Keratinocyte (primary cell): ENCODE measurements at places on chromosomes 7 and 10.

DNA sequence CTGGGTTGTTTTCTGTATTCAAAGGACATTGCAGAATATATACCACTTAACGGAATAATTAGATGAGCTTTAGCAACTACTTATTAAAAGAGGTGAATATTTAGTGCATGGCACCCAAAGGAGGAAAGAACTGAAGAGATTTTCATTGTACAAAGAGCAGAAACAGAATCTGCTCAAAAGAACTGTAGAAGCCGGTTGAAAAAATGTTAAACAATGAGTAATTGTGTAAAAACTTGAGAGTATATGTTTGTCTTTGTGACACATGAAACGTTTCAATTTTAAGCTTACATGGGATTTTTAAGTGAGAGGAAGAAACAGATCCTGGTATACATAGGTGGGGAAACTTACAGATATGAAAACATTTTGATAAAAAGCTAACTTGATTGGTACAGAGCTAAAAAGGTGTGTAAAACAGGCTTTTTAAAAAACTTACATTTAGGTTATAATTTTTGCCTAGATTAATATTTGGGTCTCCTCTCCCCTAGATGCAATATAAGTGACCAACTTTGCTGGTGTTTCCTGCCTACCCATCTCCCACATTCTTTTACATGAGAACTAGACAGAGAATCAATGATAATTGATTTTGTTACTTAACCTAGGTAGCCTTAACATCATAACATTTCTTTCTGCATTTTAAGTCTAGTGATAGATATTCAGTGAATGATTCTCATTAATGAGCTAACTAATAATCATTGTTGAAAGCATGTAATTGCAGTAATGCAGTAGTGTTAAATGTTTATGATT lies 6.8 kb downstream of the ARL5B start:
- H3K27me3 ChIP-seq, result no peaks in the 10 kb centered on the region
- DNase-seq, result no peak
- no peak overlapping the region for H3K4me3 ChIP-seq
- peak overlapping the region; percentile 59 for H3K27ac ChIP-seq

- no peak overlapping the region for H3K4me3 ChIP-seq
- DNase-seq, result no peak
- no peaks in the 10 kb centered on the region for H3K27me3 ChIP-seq
- no peak overlapping the region for H3K27ac ChIP-seq
Observed at GRCh38 chr7:42093349-42093905, 143.6 kb downstream of the GLI3 start.

DNA sequence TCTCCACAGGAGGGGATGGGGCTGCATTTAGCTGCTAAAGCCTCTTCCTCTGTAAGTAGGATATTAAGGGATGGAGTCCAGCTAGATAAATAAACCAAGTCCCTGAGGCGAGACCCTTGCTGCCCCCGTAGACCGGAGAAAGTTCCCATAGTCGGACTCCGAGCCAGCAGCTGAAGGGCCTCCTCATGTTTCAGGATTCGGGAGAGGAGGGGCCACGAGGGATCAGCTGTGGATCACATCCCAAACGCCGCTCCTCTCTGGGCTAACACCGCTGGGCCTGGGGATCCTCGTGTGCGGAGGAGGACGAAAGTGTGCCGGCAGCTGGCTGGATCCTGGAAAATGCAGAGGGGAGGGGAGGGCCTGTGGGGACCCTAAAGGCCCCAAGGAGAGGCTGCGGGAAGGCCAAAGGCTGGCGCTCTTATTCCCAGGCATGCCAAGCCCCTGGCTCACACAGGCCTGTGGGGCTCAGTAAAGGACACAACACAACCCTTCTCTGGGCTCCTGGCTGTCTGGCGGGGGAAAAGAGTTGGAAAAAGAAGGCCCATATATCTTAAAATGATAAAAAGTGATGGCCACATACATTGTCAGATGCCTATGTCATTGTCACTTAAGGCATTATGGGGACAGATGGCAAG lies 82.5 kb upstream of the TMEM72 start:
- H3K27ac ChIP-seq, result no peak overlapping the region
- no peak overlapping the region for H3K4me3 ChIP-seq
- no peaks in the 10 kb centered on the region for H3K36me3 ChIP-seq
- no peak for DNase-seq
- no peaks in the 10 kb centered on the region for H3K4me1 ChIP-seq

DNA sequence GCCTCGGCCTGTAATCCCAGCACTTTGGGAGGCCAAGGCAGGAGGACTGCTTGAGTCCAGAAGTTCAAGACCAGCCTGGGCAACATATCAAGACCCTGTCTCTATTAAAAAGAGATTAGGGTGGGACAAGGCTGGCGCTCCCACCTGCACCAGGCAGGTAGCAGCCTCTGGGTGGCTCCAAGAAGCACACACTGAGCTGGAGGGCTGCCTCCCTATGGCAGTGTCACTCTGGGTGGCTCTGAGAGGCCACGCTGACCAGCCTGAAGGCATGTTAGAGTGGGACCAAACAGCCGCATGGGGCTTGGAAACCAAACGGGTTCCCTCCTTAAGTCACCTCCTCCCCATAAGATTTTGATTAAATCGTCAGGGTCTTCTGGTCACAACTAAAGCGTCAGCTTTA lies 19.8 kb upstream of the COL26A1 start:
- H3K4me1 ChIP-seq, result no peaks in the 10 kb centered on the region
- H3K27ac ChIP-seq, result no peak overlapping the region
- H3K36me3 ChIP-seq, result no peaks in the 10 kb centered on the region
- DNase-seq, result no peak
- H3K4me3 ChIP-seq, result no peak overlapping the region
- no peaks in the 10 kb centered on the region for H3K27me3 ChIP-seq

DNA sequence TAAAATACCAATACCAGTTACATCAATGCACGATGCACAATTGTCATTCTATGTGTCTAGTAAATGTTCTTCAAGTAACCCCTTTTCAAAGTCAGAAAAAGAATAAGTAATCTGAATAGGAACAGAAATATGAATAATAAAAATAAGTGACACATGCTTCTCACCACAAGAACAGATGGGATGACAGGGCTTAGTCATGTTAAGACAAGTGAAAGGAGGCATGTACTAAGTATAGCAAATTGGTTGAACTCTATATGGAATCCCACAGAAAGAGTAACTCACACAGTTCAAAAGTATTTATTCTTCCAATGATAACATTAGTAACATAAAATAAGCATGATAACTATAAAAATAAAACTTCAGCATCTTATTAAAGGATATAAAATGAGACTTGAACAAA lies 100.9 kb upstream of the TAS2R16 start:
- H3K4me3 ChIP-seq, result no peak overlapping the region
- no peaks in the 10 kb centered on the region for H3K27me3 ChIP-seq
- H3K27ac ChIP-seq, result no peak overlapping the region
- no peaks in the 10 kb centered on the region for H3K36me3 ChIP-seq
- no peak for DNase-seq
- H3K4me1 ChIP-seq, result no peaks in the 10 kb centered on the region

GRCh38 chr7:49322476-49322875 lies 398.1 kb downstream of the CDC14C start:
- no peak overlapping the region for H3K4me3 ChIP-seq
- no peaks in the 10 kb centered on the region for H3K27me3 ChIP-seq
- H3K4me1 ChIP-seq, result no peaks in the 10 kb centered on the region
- no peak for DNase-seq
- H3K27ac ChIP-seq, result no peak overlapping the region
- H3K36me3 ChIP-seq, result no peaks in the 10 kb centered on the region

- no peaks in the 10 kb centered on the region for H3K36me3 ChIP-seq
- no peaks in the 10 kb centered on the region for H3K4me1 ChIP-seq
- H3K27me3 ChIP-seq, result peaks cover 31% of the 10 kb centered on the region
- H3K27ac ChIP-seq, result no peak overlapping the region
Observed at GRCh38 chr10:132497063-132497680, 40.4 kb upstream of the INPP5A start.

DNA sequence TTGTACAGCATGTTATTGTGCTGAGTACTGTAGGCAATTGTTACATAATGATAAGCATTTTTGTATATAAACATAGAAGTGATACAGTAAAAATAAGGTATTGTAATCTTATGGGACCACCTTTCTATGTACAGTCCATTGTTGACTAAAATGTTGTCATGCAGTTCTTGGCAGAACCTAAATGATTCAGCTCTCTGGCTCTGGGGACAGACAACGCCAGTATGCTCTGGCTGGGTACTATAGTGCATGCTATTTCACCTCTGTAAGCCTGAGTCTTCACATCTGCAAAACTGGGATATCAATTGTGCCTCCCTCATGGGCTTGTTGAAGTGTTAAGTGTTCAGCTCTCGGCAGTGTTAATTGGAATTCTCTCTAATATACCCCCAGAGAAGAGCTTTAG lies 674.3 kb downstream of the INHBA start:
- no peak for DNase-seq
- H3K4me3 ChIP-seq, result no peak overlapping the region
- peaks cover 33% of the 10 kb centered on the region for H3K4me1 ChIP-seq
- H3K27ac ChIP-seq, result peak overlapping the region; percentile 80
- no peaks in the 10 kb centered on the region for H3K36me3 ChIP-seq

GRCh38 chr10:103829838-103830465 lies 25.4 kb downstream of the SH3PXD2A start:
- H3K27ac ChIP-seq, result no peak overlapping the region
- no peak for DNase-seq
- H3K4me1 ChIP-seq, result peaks cover 63% of the 10 kb centered on the region

GRCh38 chr10:49700997-49701396 lies 21.5 kb downstream of the C10orf53 start:
- H3K27ac ChIP-seq, result no peak overlapping the region
- H3K4me1 ChIP-seq, result no peaks in the 10 kb centered on the region
- H3K36me3 ChIP-seq, result no peaks in the 10 kb centered on the region
- DNase-seq, result no peak
- peaks cover 19% of the 10 kb centered on the region for H3K27me3 ChIP-seq

GRCh38 chr7:92427193-92427592 lies 20.1 kb upstream of the GATAD1 start:
- no peaks in the 10 kb centered on the region for H3K27me3 ChIP-seq
- H3K27ac ChIP-seq, result no peak overlapping the region
- no peaks in the 10 kb centered on the region for H3K36me3 ChIP-seq
- peaks cover 3% of the 10 kb centered on the region for H3K4me1 ChIP-seq
- H3K4me3 ChIP-seq, result no peak overlapping the region

- H3K27me3 ChIP-seq, result no peaks in the 10 kb centered on the region
- H3K4me3 ChIP-seq, result no peak overlapping the region
- no peak for DNase-seq
Observed at GRCh38 chr10:131732631-131733127, 168.1 kb upstream of the PPP2R2D start.

- no peaks in the 10 kb centered on the region for H3K4me1 ChIP-seq
- no peaks in the 10 kb centered on the region for H3K27me3 ChIP-seq
- no peak for DNase-seq
- H3K27ac ChIP-seq, result no peak overlapping the region
- H3K36me3 ChIP-seq, result no peaks in the 10 kb centered on the region
Observed at GRCh38 chr7:26284995-26285632, 6.5 kb upstream of the SNX10 start.

GRCh38 chr7:40808378-40808942 lies 673.7 kb downstream of the SUGCT start:
- H3K4me1 ChIP-seq, result no peaks in the 10 kb centered on the region
- no peak for DNase-seq
- no peaks in the 10 kb centered on the region for H3K27me3 ChIP-seq
- no peak overlapping the region for H3K27ac ChIP-seq
- no peak overlapping the region for H3K4me3 ChIP-seq
- no peaks in the 10 kb centered on the region for H3K36me3 ChIP-seq

DNA sequence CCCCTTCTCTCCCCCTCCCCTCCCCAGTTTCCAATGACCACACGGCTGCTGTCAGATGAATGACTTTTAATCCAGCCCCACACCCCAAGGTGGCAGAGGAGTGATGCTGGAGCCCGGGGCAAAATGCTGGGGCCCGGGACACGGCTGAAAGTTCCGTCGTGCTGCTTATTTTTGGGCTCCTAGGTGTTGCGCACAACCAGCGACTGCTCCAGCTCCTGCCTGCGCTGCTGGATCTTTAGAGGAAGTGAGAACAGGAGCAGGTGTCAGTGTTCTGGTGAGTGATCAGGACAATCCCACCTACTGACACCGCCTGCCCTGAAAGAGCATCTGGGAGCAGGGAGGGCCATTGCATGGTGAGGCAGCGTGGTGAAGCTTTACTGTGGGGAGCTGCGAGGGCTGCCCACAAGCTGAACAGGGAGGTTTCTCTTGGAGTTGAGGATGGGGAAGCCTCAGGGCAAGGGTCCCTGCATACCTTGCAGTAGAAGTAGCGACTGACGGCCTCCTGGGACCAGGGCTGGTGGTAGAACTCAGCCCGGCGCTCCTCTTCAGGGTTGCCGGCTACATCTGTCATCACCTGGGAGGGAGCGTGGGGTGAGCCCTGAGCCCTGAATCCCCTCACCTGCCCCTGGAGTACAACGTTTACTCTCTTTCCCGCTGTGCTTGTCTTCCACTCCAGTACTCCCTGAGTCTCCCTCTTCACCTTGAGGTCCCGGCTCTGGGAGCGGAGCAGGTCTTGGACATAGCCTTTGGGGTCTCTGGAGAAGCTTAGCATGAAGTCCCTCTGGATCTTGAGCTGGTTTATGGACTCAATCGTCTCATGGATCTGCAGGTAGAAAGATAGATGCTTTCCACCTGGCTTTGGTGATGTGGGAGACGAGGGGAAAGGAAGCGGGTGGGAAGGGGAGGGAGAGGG lies 6.9 kb downstream of the CHPF2 start:
- no peak for DNase-seq
- H3K4me1 ChIP-seq, result no peaks in the 10 kb centered on the region
- H3K27ac ChIP-seq, result no peak overlapping the region
- no peaks in the 10 kb centered on the region for H3K27me3 ChIP-seq
- H3K36me3 ChIP-seq, result peaks cover 32% of the 10 kb centered on the region

- H3K27me3 ChIP-seq, result no peaks in the 10 kb centered on the region
- no peak for DNase-seq
- no peak overlapping the region for H3K4me3 ChIP-seq
- H3K36me3 ChIP-seq, result no peaks in the 10 kb centered on the region
- no peak overlapping the region for H3K27ac ChIP-seq
- H3K4me1 ChIP-seq, result no peaks in the 10 kb centered on the region
Observed at GRCh38 chr10:118810796-118811505, 56.2 kb upstream of the CACUL1 start.

DNA sequence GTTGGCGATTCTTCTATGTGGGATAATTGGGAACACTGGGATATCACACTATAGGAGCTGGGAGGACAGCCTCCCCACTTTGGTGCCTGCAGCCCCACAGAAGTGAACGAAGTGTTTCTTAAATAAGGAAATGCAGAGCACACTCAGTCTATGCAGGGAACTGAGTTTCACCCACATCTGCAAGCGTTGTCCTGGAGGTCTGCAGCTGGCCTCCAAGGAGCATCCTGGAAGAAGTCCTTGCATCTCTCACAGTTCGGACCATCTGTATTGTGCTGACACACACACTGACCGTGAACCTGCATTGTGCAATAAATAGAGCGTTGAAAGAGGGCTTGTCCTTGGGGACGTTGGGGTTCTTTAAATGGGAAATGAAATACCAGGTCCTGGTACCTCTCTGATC lies 25.8 kb downstream of the LAMB4 start:
- no peaks in the 10 kb centered on the region for H3K27me3 ChIP-seq
- H3K27ac ChIP-seq, result no peak overlapping the region
- DNase-seq, result no peak
- H3K36me3 ChIP-seq, result no peaks in the 10 kb centered on the region
- H3K4me1 ChIP-seq, result no peaks in the 10 kb centered on the region
